Bronchial epithelial cell (primary cell): ENCODE measurements at places on chromosomes 6 and 20. TPM values are rescaled to one million over a fixed set of nuclear protein-coding genes. Genes with fewer than 3 reads are reported as not detected.

Gene RPP21
- 29.0 and 45.2 TPM in 2 replicates for total RNA-seq

Gene MAP3K7
- total RNA-seq = 25.3 and 27.6 TPM in 2 replicates

Gene AGER
- 0.26 TPM in 2 replicates for total RNA-seq

Gene COL12A1
- 6.4 and 11.3 TPM in 2 replicates for total RNA-seq

Gene KCNK15
- total RNA-seq = under 0.01 and 0.26 TPM in 2 replicates

Gene RBM24
- 0.13 and 0.26 TPM in 2 replicates for total RNA-seq

Gene CALHM5
- total RNA-seq = under 0.01 TPM in 1 of 2 replicates, not detected in the other

Gene C6orf163
- total RNA-seq = 1.6 and 3.1 TPM in 2 replicates

Gene PNLDC1
- total RNA-seq = 0.13 and 0.26 TPM in 2 replicates

Gene ECI2
- total RNA-seq = 23.4 and 26.3 TPM in 2 replicates

Gene CD24
- total RNA-seq = 911 and 1,344 TPM in 2 replicates

Gene HLA-DQA1
- not detected in 2 replicates for total RNA-seq

Gene CST7
- total RNA-seq = not detected in 2 replicates

Gene CABLES2
- 0.51 and 1.3 TPM in 2 replicates for total RNA-seq

Gene SPATA25
- total RNA-seq = 0.53 and 0.90 TPM in 2 replicates

Gene EYS
- 0.26 and 0.53 TPM in 2 replicates for total RNA-seq

Gene CFAP206
- total RNA-seq = under 0.01 TPM in 1 of 2 replicates, not detected in the other

Gene TSHZ2
- 1.6 and 1.8 TPM in 2 replicates for total RNA-seq

Gene TULP1
- under 0.01 TPM in 1 of 2 replicates, not detected in the other for total RNA-seq

Gene ZNF341
- 0.53 and 0.64 TPM in 2 replicates for total RNA-seq

Gene UBR2
- 16.6 and 21.9 TPM in 2 replicates for total RNA-seq

Gene ASCC3
- total RNA-seq = 52.7 and 64.1 TPM in 2 replicates

Gene OPRM1
- total RNA-seq = not detected in 2 replicates

Gene KCNB1
- total RNA-seq = not detected in 2 replicates

Gene LPA
- 0.26 TPM in 2 replicates for total RNA-seq

Gene TPX2
- total RNA-seq = 1.3 and 1.8 TPM in 2 replicates

Gene RAET1L
- 0.79 and 20.4 TPM in 2 replicates for total RNA-seq

Gene BHLHE23
- not detected in 2 replicates for total RNA-seq

Gene GPX5
- total RNA-seq = not detected in 2 replicates

Gene MOXD1
- total RNA-seq = 0.13 and 1.6 TPM in 2 replicates

Gene MYO6
- 13.7 and 19.1 TPM in 2 replicates for total RNA-seq

Gene SLC17A2
- not detected in 2 replicates for total RNA-seq

Gene NHLRC1
- 1.6 and 1.8 TPM in 2 replicates for total RNA-seq

Gene RNF217
- 14.2 and 16.3 TPM in 2 replicates for total RNA-seq

Gene PRSS35
- 0.13 TPM in 1 of 2 replicates, not detected in the other for total RNA-seq

Gene TIAM2
- total RNA-seq = 2.4 and 2.6 TPM in 2 replicates
